ENCODE measurements at places on chromosomes 3 and 15. TPM values are rescaled to one million over a fixed set of nuclear protein-coding genes. Genes with fewer than 3 reads are reported as not detected.

NR2F2 gene
- 59.0 TPM for total RNA-seq

IL17RC gene
- 23.9 TPM for total RNA-seq

IMPG2 gene
- 0.26 TPM for total RNA-seq

ADAMTSL3 gene
- total RNA-seq = 3.0 TPM

PLSCR5 gene
- total RNA-seq = not detected

CD80 gene
- total RNA-seq = not detected

U2SURP gene
- total RNA-seq = 106 TPM

INSYN1 gene
- total RNA-seq = 5.2 TPM

TMEM207 gene
- not detected for total RNA-seq

CDHR4 gene
- not detected for total RNA-seq

DNA sequence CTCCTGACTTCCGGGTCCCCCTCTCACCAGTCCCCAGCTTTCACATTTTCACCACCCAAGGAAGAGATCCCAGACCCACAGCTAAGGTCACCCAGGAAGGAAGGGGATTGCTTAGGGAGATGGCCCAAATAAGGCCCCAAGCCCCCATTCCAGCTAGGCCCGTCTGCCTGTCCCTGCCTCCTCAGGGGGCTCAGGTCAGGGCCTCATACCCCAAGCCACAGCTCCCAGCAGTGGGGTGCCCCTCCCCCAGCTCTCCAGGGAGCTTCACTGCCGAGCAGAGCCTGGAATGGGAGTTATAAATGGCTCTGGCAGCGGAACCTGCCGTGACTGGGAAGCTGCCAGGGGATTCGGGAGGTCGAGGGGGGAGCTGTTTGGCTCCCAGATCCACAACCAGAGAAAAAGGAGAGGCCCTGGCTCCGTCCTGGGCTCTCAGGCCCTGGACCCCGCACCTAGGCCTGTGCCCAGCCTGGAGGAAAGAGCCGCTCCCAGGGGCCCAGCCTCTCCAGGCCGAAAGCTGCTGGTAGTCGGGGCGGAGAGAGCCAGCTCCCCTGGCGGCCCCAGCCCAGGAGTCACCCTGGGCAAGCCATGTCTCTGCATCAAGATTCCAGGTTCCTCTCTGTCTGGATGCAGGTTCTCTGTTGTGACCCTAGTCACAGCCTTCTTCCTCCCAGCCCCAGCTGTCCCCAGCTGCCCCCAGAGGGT lies 550 bp downstream of the CCDC9B start:
- peak; percentile 73 for DNase-seq
- no peaks in the 10 kb centered on the region for H3K27me3 ChIP-seq
- no peaks in the 10 kb centered on the region for H3K36me3 ChIP-seq
- peak overlapping the region; percentile 99 for H3K27ac ChIP-seq
- peak overlapping the region; percentile 68 for H3K4me3 ChIP-seq
- peaks cover 71% of the 10 kb centered on the region for H3K4me1 ChIP-seq

DNA sequence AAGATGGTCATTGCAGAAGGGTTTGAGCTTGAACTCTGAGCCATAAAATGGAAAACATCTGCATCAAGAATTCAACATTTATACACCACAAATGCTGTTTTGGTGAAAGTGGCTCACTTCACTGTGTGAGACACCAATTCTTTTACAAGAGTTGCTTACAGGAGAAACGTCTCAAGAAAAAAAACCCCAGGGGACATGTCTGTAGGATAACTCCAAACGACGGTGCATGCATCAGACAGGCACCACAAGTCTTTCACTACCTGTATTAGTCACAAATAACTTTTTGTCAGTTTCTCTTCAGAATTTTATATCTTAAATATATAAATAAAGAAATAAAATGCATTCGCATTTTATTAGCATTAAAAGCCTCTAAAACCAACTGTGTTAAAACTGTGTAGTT lies 164.3 kb downstream of the EFHB start:
- H3K4me1 ChIP-seq = no peaks in the 10 kb centered on the region
- no peak overlapping the region for H3K4me3 ChIP-seq
- no peak for DNase-seq
- no peak overlapping the region for H3K27ac ChIP-seq

- no peak for DNase-seq
- peaks cover 3% of the 10 kb centered on the region for H3K4me1 ChIP-seq
- H3K4me3 ChIP-seq = no peak overlapping the region
- H3K36me3 ChIP-seq = no peaks in the 10 kb centered on the region
Measured at GRCh38 chr15:50259276-50259675, 6.2 kb downstream of the HDC start.

- H3K4me1 ChIP-seq = no peaks in the 10 kb centered on the region
- H3K27me3 ChIP-seq = no peaks in the 10 kb centered on the region
- no peak overlapping the region for H3K4me3 ChIP-seq
- DNase-seq = peak; percentile 19
- H3K36me3 ChIP-seq = no peaks in the 10 kb centered on the region
Measured at GRCh38 chr3:27485866-27486265, 1.7 kb upstream of the SLC4A7 start.

DNA sequence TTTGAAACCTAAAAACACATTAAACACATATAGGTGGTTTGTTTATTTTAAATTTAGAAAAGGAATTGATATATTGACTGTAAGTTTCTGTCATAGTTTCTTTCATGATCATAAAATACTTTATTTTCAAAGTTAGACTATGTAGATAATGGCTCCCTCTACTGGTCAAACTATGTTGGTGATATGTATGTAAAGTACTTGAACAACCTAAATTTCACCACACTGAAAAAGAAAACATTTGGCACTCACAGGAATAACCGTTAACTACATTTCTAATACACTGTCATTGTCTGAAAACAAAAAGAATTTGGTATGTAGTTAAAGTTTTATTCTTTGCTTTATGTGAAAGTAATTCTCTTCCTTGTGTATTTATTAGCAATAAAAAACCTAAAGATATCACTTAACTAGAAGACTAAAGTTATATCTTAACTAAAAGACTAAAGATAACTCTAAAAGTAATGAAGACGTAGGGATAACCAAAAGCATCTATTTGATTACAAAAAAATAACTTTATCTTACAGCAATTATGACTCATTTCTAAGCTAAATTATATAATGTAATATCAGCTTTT lies 427.5 kb downstream of the VGLL3 start:
- H3K27ac ChIP-seq = no peak overlapping the region
- H3K27me3 ChIP-seq = no peaks in the 10 kb centered on the region
- no peaks in the 10 kb centered on the region for H3K36me3 ChIP-seq

- H3K27me3 ChIP-seq = peaks cover 8% of the 10 kb centered on the region
- H3K4me1 ChIP-seq = no peaks in the 10 kb centered on the region
- DNase-seq = no peak
- H3K4me3 ChIP-seq = no peak overlapping the region
Measured at GRCh38 chr3:43970351-43970750, 271.3 kb upstream of the TOPAZ1 start.

DNA sequence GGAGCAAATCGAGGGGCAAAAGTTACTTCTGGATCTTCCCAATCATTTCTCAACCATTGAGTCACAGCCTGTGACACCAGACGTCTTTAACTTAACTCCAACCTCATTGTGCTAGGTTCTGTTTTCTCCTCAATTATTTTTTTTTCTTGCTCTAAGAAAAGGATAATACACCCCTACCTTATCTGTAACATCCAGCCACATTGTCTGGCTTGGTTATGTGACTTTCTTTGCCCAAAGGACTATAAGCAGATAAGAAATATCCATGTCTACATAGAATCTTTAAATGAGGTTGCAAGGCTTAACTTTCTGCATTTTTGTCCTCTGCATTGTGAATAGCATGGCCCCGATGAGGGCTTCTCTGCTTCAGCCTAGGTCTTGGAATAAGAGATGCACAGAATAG lies 782.4 kb upstream of the CFAP20DC start:
- no peaks in the 10 kb centered on the region for H3K27me3 ChIP-seq
- no peak for DNase-seq
- no peak overlapping the region for H3K27ac ChIP-seq

- H3K27me3 ChIP-seq = no peaks in the 10 kb centered on the region
- no peaks in the 10 kb centered on the region for H3K36me3 ChIP-seq
- no peak for DNase-seq
- H3K4me3 ChIP-seq = no peak overlapping the region
- no peaks in the 10 kb centered on the region for H3K4me1 ChIP-seq
- no peak overlapping the region for H3K27ac ChIP-seq
Measured at GRCh38 chr3:112982710-112983109, 7.8 kb upstream of the CD200R1 start.

GRCh38 chr3:72334681-72335457 lies 513.4 kb downstream of the SHQ1 start:
- H3K36me3 ChIP-seq = no peaks in the 10 kb centered on the region
- peaks cover 15% of the 10 kb centered on the region for H3K4me1 ChIP-seq
- no peak overlapping the region for H3K27ac ChIP-seq
- no peak for DNase-seq
- H3K27me3 ChIP-seq = peaks cover 11% of the 10 kb centered on the region
- no peak overlapping the region for H3K4me3 ChIP-seq

GRCh38 chr3:30227571-30228301 lies 378.7 kb upstream of the TGFBR2 start:
- peaks cover 22% of the 10 kb centered on the region for H3K4me1 ChIP-seq
- no peaks in the 10 kb centered on the region for H3K27me3 ChIP-seq
- peak; percentile 97 for DNase-seq
- H3K36me3 ChIP-seq = no peaks in the 10 kb centered on the region

GRCh38 chr3:17964108-17964507 lies 221.7 kb upstream of the TBC1D5 start:
- H3K27ac ChIP-seq = no peak overlapping the region
- DNase-seq = no peak

- no peaks in the 10 kb centered on the region for H3K27me3 ChIP-seq
- DNase-seq = no peak
- H3K27ac ChIP-seq = no peak overlapping the region
- no peaks in the 10 kb centered on the region for H3K4me1 ChIP-seq
- no peak overlapping the region for H3K4me3 ChIP-seq
- H3K36me3 ChIP-seq = no peaks in the 10 kb centered on the region
Measured at GRCh38 chr3:112466020-112466419, 33.3 kb downstream of the BTLA start.

- no peaks in the 10 kb centered on the region for H3K4me1 ChIP-seq
- no peak for DNase-seq
- no peaks in the 10 kb centered on the region for H3K27me3 ChIP-seq
- no peak overlapping the region for H3K27ac ChIP-seq
- no peak overlapping the region for H3K4me3 ChIP-seq
- H3K36me3 ChIP-seq = no peaks in the 10 kb centered on the region
Measured at GRCh38 chr3:169192643-169193042, 470.9 kb downstream of the MECOM start.

- no peak for DNase-seq
- H3K27me3 ChIP-seq = no peaks in the 10 kb centered on the region
- no peak overlapping the region for H3K27ac ChIP-seq
- peaks cover 20% of the 10 kb centered on the region for H3K4me1 ChIP-seq
- H3K36me3 ChIP-seq = no peaks in the 10 kb centered on the region
- H3K4me3 ChIP-seq = no peak overlapping the region
Measured at GRCh38 chr3:146134348-146135117, 26.5 kb downstream of the PLOD2 start.

- H3K36me3 ChIP-seq = peaks cover 5% of the 10 kb centered on the region
- no peaks in the 10 kb centered on the region for H3K4me1 ChIP-seq
- H3K27me3 ChIP-seq = no peaks in the 10 kb centered on the region
- DNase-seq = no peak
- H3K4me3 ChIP-seq = no peak overlapping the region
Measured at GRCh38 chr3:188400494-188401243, 246.7 kb downstream of the LPP start.

DNA sequence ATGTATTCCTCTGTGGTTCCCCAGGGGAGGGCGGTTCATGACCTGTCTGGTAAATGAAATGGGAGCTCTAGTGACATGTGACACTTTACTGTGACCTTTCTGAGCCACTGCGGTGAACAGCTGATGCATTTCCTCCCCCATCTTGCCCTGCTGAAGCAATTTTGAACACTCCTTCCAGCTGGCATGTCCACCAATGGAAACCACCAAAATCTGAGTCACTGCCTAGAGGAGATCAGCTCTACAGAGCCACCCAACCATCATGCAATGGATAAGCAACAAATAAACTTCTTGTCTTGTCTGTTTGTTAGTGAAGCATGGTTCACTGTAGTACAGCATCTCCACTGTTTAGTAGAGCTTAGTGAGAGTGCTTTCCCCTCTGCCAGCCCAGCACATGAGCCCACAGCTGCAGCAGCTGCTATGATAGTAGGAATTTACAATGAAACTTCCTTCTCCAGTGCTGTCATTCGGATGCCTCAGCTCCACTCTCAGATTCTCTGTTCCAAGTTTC lies 479.4 kb downstream of the NTRK3 start:
- DNase-seq = peak; percentile 90
- no peaks in the 10 kb centered on the region for H3K36me3 ChIP-seq
- H3K4me3 ChIP-seq = no peak overlapping the region
- peaks cover 11% of the 10 kb centered on the region for H3K4me1 ChIP-seq
- no peaks in the 10 kb centered on the region for H3K27me3 ChIP-seq

GRCh38 chr15:79962178-79962577 lies 8.8 kb downstream of the BCL2A1 start:
- no peaks in the 10 kb centered on the region for H3K27me3 ChIP-seq
- H3K4me3 ChIP-seq = no peak overlapping the region
- no peak overlapping the region for H3K27ac ChIP-seq
- no peaks in the 10 kb centered on the region for H3K36me3 ChIP-seq
- H3K4me1 ChIP-seq = no peaks in the 10 kb centered on the region

DNA sequence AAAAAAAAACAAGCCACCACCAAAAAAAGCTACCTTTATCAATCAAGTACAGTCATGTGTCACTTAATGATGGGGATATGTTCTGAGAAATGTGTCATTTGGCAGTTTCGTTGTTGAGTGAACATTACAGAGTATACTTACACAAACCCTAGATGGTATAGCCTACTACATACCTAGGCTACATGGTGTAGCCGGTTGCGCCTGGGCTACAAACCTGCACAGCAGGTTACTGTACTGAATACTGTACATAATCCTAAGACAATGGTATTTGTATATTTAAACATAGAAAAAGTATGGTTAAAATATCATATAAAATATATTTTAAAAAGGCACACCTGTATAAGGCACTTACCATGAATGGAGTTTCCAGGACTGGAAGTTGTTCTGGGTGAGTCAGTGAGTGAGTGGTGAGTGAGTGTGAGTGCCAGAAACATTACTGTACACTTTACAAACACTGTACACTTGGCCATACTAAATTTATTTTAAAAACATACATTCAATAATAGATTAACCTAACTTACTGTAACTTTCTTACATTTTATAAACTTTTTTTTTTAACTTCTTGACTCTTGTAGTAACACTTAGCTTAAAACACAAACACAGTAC lies 25.9 kb upstream of the JMJD7 start:
- no peaks in the 10 kb centered on the region for H3K27me3 ChIP-seq
- peak overlapping the region; percentile 13 for H3K27ac ChIP-seq
- peaks cover 15% of the 10 kb centered on the region for H3K4me1 ChIP-seq
- no peak overlapping the region for H3K4me3 ChIP-seq
- peak; percentile 64 for DNase-seq

DNA sequence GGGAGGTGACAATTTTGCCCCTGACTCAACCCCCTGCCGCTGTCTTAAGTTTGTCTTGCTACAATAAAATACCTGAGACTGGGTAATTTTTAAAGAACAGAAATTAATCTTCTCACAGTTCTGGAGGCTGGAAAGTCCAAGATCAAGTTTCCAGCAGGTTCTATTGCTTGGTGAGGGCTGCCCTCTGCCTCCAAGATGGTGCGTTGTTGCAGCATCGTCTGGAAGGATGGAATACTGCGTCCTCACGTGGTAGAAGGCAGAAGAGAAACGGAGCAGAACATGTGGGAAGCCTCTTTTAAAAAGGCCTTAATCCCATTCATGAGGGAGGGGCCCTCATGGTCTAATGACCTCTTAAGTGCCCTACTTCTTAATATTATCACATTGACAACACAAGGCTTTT lies 87.3 kb upstream of the SNTN start:
- H3K27me3 ChIP-seq = no peaks in the 10 kb centered on the region
- H3K27ac ChIP-seq = no peak overlapping the region
- H3K4me3 ChIP-seq = no peak overlapping the region
- DNase-seq = no peak
- no peaks in the 10 kb centered on the region for H3K36me3 ChIP-seq

All from astrocyte (in vitro differentiated cells and primary cell).